ENCODE measurements at places on chromosomes 7 and 10.

DNA sequence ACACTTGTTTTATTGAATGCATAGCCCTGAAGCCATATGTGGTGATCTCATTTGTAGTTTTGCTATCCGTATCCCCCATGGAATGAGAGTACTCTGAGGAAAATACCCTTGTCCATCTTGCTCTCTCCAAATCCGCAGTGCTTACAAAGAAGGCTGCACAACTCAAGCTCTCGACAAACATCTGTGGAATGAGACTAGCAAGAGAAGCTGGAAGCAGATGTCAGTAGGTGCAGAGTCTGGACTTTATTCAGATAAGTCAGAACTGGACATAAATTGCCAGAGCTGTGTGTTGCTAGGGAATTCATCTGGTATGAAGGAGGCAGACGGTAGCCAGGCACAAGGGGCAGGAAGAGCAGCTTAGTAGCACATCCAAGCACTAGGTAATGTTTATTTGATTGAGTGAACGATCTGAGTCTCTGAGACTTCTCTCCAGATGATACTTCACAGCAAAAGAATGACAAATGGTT lies 1046.2 kb downstream of the XPNPEP1 start:
- no peak overlapping the region for H3K4me3 ChIP-seq
- H3K27me3 ChIP-seq = no peaks in the 10 kb centered on the region
- no peaks in the 10 kb centered on the region for H3K36me3 ChIP-seq
- no peaks in the 10 kb centered on the region for H3K4me1 ChIP-seq
- DNase-seq = no peak

DNA sequence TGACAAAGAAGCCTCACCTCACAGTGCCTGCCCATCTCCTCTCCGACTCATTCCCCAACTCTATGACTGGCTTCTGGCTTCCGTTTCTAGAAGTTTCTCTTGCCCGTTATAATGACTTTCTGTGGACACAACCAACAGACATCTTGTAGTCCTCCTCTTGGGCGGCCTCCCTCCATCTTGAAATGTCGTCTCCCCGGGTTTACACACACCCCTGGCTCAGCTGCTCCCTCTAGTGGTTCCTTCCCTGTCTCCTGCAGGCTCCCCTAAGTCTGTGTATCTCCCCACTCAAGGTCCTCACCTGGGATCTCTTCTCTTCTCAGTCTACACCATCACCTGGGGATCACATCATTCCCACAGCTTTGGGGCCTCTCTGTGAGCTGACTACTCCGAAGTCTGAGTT lies 123.4 kb upstream of the NEBL start:
- H3K27me3 ChIP-seq = no peaks in the 10 kb centered on the region
- peak; percentile 23 for DNase-seq
- no peak overlapping the region for H3K4me3 ChIP-seq
- no peaks in the 10 kb centered on the region for H3K36me3 ChIP-seq
- H3K27ac ChIP-seq = no peak overlapping the region

DNA sequence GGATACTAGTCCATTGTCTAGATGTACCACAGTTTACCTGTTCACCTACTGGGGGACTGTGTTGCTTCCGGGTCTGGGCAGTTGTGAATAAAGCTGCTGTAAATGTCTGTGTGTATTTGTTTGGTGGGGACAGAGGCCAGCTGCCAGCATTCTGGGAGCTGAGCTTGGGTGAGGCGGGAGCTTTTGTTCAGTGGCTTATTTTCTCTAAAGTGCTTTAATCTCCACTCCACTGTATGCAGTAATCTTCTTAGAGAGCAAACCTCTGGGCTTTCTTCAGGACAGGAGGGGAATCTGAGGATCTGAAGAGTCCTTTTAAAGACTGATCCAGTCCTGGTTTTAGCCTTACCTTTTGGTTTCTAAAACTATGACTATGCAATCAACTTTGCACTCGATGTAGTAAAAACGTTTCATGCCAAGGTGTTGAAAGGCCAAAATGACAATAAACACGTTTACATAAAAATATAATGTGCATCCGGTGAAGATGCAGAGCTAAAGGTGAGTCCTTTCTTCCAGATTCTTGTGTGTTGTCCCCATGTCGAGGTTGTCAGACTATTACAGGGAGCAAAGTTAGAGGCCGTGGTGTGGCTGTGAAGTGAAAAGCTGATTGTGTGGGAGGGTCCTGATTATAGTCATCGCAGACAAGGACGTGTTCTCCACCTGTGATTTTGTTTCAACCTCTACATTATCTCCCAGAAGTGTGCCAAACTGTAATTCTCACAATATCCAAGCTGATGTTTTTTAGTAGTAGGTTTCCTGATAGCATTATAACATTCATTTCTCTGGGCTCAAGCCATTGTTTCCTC lies 279.8 kb downstream of the CAMK1D start:
- peaks cover 3% of the 10 kb centered on the region for H3K4me1 ChIP-seq
- no peaks in the 10 kb centered on the region for H3K36me3 ChIP-seq
- no peak overlapping the region for H3K4me3 ChIP-seq
- no peaks in the 10 kb centered on the region for H3K27me3 ChIP-seq
- no peak overlapping the region for H3K27ac ChIP-seq
- DNase-seq = no peak

GRCh38 chr10:287026-287709 lies 151.9 kb downstream of the ZMYND11 start:
- H3K27me3 ChIP-seq = no peaks in the 10 kb centered on the region
- H3K4me1 ChIP-seq = peaks cover 9% of the 10 kb centered on the region
- DNase-seq = no peak
- no peak overlapping the region for H3K4me3 ChIP-seq

GRCh38 chr10:111109501-111110242 lies 32.8 kb downstream of the ADRA2A start:
- peaks cover 9% of the 10 kb centered on the region for H3K4me1 ChIP-seq
- no peak for DNase-seq
- no peaks in the 10 kb centered on the region for H3K36me3 ChIP-seq

DNA sequence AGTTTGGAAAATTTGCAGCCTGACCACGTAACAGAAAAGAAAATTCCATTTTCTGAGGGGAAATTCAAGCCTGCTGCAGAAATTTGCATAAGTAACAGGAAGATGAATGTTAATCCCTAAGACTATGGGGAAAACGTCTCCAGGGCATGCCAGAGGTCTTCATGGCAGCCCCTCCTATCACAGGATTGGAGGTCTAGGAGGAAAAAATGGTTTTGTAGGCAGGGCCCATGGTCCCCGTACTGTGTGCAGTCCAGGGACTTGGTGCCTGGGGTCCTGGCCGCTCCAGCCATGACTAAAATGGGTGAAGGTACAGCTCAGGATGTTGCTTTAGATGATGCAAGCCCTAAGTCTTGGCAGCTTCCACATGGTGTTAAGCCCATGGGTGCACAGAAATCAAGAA lies 437.3 kb upstream of the SEMA3A start:
- DNase-seq = no peak
- H3K36me3 ChIP-seq = no peaks in the 10 kb centered on the region
- no peak overlapping the region for H3K27ac ChIP-seq
- no peaks in the 10 kb centered on the region for H3K4me1 ChIP-seq
- H3K4me3 ChIP-seq = no peak overlapping the region

GRCh38 chr7:129376778-129377700 lies 57.2 kb upstream of the STRIP2 start:
- DNase-seq = peak; percentile 38
- H3K27ac ChIP-seq = no peak overlapping the region
- H3K27me3 ChIP-seq = no peaks in the 10 kb centered on the region

DNA sequence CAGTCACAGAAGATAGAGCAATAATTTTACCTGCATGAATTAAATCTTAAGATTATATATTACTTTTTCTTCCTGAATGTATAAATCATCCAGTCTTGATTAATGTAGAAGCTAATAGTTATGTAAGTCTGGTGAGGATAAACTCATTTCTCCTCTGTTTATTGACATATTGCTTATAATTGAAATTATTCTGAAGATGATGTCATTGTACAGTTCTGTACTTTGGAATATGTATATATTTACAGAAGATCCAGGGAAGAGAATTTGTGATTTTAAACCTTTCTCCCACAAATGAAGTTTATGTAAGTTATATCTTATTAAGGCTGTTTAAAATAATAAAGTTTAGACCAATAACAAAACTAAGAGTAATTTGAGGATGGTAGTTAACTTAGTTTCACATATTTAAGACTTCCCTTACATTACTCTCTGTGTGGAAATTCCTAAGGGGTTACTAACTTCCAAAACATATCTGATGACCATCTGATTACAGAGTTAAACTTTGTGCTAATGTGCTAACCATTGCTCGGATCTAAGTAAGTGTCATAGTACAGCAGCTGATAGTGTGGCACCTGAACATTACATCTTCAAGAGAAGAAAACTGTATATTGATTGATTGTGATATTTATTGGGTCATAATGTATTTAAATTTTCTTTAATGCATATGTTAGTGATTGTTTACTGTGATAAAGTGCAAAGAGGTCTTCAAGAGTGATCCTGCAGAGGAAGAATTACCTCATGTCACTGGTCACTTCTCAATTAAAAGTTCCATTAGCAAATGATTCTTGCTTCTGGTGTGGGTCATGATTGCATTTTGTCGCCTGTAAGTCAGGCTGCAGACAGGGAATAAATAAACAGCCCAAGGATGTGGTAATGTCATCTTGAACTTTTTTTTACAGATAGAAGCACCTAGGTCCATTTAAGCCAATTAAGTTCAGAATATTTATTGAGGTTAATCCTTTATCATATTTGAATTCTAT lies 96.9 kb downstream of the UBE3C start:
- no peak overlapping the region for H3K27ac ChIP-seq
- H3K4me3 ChIP-seq = no peak overlapping the region
- no peak for DNase-seq
- peaks cover 44% of the 10 kb centered on the region for H3K36me3 ChIP-seq
- no peaks in the 10 kb centered on the region for H3K27me3 ChIP-seq

DNA sequence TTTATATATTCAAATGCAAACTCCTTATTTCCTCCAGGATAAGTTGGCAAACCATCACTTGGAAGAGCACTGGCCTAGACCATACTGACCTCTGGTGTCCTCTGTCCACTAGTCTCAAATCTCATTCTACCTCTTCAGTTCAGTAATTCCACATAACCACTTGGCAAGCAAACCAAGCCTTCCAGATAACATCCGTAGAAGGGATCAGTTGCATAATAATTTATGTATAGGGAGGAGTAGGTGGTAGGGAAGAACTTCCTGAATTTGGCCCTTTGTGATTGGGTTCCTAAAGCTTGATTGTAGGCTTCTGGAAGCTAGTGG lies 55.0 kb downstream of the WAC start:
- H3K27me3 ChIP-seq = no peaks in the 10 kb centered on the region
- DNase-seq = no peak
- peaks cover 15% of the 10 kb centered on the region for H3K4me1 ChIP-seq
- H3K4me3 ChIP-seq = no peak overlapping the region
- no peak overlapping the region for H3K27ac ChIP-seq
